NCI-H187 (cell line): ENCODE measurements at places on chromosomes 4 and X.
A peak's percentile ranks its signal among the peaks of the same experiment; 100 is the strongest.

DNA sequence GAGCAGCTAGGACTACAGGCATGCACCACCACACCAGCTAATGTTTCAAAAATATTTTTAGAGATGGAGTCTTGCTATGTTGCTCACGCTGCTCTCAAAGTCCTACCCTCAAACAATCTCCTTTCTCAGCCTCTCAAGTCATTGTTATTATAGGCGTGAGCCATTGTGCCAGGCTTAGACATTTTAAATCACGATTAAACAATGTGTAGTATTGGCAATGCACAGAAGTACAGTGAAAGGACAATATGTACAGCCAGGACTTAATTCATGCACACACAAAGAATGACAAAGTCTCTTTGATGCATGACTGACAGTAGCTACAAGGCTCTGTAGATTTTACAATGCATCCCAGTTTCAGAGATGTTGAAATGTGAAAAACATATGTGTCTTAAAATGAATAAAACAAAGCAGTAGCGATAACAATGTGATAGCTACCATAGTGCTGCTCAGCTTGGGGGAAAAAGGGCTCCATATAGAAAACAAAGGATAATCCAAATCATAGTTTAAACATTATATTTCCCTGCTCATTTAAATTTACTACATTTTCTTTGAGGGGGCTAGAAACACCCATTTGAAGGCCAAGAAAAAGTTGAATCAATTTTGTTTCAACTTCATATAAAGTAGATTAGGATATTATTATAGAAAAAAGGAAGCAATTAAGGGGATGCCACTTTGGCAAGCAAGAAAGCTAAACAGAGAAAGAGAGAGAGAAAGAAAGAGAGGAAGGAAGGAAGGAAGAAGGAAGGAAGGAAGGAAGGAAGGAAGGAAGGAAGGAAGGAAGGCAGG lies 272.4 kb upstream of the SMIM31 start:
- no peak for DNase-seq

DNA sequence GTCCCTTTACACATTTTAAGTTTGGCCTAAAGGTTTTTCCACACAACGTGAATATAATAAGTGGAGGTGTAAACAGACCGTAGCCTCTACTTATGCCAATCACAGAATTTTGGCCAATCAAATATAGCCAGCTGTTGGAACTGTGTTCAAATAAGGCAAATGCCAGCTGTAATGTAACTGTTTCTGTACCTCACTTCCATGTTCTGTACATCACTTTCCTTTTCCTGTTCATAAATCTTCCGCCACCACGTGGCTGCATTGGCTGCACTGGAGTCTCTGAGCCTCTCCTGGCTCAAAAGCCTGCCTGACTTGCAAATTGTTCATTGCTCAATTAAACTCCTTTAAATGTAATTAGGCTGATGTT lies 105.1 kb upstream of the SMIM31 start:
- no peak for DNase-seq

- no peak for DNase-seq
These were observed 25.2 kb downstream of the NYX start for GRCh38 chrX:41472231-41472815.

DNA sequence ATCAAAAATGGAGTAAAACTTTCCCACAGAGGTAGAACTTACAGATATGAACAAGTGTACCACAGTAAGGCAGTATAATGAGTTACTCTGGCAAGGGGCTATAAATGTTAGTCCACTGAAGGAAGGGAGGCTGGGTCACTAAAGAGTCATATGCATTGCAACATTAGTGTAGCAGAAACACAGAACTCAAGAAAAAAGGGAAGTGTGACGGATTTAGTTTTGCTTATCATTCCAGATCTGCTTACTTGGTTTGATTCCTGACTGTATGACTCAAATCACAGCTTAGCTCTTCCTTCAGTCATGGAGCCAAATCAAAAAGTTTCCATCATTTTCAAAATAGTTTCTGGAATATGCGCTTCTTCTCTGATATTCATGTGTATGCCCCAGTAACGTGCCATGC lies 148.7 kb downstream of the FSTL5 start:
- no peak for DNase-seq

- DNase-seq: no peak
These were observed 20.2 kb downstream of the SYAP1 start for GRCh38 chrX:16739574-16739973.

GRCh38 chr4:100302061-100303026 lies 112.1 kb upstream of the DDIT4L start:
- no peak for DNase-seq

GRCh38 chr4:172404676-172405075 lies 591.5 kb downstream of the GALNTL6 start:
- no peak for DNase-seq

GRCh38 chrX:110450050-110450449 lies 91.4 kb downstream of the RTL9 start:
- DNase-seq: peak; percentile 71

GRCh38 chr4:40840255-40840984 lies 90.7 kb downstream of the NSUN7 start:
- DNase-seq: no peak
